ENCODE measurements at places on chromosomes 12 and 14.
A peak's percentile ranks its signal among the peaks of the same experiment; 100 is the strongest.

DNA sequence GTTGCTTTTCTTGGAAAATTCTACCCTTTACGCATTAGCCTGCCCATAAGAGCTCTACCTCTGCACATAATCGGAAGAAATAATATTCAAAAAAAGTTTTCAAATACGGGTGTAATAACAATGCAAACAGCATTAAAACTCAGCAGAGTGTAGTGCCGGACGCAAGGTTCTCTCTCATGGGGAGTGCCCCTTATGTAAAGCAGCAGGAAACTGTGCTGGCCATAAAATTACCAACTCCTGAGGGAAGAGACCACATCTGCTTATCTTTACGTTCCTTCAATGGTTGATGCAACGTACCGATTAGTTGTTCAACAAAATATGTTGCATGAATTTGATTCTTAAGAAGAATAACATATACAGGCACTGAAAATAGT lies 118.7 kb upstream of the TMCC3 start:
- no peak for DNase-seq

- no peak for DNase-seq
Measured at GRCh38 chr14:76461886-76462285, 85.9 kb downstream of the ESRRB start.

DNA sequence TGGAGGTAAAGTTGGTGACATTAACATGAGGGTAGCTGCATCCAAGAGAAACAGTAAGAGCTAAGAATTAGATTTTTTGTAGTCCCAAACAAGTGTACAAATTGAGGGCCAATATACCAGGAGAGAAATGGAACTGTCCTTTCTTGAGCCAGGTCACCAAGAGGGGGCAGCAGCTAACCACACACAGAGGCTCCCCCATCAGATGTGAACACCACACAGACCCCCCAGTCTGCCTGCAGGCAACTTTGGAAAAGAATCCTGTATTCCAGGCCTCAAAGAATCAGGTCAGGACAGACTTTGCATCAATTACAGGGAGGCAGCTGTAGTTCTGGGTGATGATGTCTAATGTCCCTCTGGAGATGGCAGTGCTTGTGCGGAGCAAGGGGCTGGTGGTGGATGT lies 77.9 kb downstream of the SPTB start:
- no peak for DNase-seq

- DNase-seq, result no peak
Measured at GRCh38 chr14:74771399-74771798, 8.3 kb downstream of the YLPM1 start.

GRCh38 chr12:62581288-62582064 lies 114.8 kb downstream of the MON2 start:
- DNase-seq, result no peak

GRCh38 chr14:30069536-30069935 lies 141.9 kb upstream of the PRKD1 start:
- DNase-seq, result no peak

DNA sequence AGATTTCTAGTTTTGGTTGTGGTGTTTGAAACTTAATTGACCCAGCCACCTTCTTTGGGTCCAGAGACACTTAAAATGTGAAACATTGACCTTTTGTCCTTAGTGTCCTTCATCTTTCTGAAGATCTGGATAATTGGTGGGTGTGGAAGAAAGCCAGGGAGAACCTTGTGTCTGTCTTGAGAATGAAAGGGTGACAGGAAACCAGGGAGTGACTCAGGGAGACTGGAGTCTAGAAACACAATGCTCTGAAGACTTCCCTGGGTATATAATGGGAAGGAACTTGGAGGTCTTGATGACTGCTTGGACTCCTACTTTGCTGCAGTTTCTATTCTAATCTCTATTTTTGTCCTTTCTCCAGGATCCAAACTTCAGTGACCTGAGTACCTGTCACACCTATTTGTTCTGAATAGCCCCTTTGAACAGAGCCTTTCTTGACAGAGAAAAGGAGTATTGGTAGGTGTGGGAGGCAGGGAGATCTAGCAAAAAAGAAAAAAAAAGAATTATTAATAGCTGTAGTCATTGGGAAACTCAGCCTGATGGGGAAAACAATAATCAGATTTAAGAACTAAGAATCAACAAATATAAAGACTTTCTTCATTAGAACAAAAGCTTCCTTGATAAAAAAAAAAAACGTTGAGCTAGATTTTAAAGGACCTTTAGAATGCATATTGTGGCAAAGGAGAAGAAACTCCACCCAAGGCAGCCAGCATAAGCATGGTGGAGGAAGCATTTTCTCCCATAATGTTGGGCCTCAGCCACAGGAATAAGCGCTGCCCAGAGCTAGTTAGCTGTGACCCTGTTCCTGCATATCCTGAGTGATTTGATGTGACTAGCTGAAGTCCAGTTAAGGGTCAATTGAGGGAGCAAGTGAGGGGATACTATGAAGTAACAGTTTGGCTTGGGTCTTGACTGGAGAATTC lies 77.9 kb upstream of the HOXC13 start:
- no peak for DNase-seq

- no peak for DNase-seq
Measured at GRCh38 chr12:85405781-85406522, 125.9 kb downstream of the ALX1 start.

GRCh38 chr14:69973846-69974245 lies 94.6 kb downstream of the SMOC1 start:
- DNase-seq, result no peak

DNA sequence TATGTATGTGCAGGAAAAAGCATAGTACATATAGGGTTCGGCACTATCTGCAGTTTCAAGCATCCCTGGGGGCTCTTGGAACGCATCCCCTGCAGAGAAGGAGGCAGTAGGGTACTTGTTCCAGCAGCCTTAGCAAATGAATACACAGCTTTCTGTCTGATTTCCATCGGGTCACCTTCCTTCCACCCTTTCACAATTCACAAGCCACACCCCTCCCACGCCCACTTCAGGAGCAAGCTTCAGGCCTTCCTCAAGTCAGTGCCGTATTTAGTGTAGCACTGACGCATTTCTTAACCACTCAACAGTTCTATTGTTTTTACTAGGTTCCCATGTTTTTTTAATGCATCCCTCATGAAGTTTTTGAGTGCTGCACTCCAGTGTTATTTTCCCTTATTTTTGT lies 64.2 kb downstream of the CLMN start:
- no peak for DNase-seq

DNA sequence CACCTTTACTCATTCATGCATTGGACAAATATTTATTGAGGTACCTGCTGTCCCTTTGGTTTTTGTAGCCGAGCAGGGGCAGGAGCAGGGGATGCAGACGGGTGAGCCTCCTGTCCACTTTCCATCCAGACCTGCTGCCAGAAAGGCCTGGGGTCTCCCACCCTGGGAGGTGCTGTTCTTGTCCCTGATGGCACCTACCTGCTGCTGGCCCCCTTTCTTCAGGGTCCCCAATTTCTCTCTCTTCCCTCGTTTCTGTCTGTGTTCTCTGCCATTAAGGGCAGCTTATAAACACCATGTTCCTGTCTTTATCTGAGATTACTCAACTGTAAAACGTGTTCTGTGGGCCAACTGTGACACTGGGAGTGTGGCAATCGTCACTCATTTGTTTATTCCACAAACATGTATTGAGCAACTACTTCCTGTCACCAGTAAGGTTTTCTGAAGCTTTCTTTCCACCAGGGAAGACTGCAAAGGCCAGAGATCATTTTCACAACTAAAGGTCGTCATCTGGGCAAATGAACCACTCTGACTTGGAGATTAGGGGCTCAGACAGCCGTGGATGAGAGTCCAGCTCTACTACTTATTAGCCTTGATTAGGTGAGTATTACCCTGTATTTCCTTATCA lies at the start of gene HAL:
Gene HAL (minus strand): TSS at position 311 of the 625 bp plus-strand sequence. CDS start 434 bp downstream, outside the sequence.
- DNase-seq, result no peak

- DNase-seq, result no peak
Measured at GRCh38 chr12:49621651-49622500, 1.5 kb upstream of the PRPF40B start.

- peak; percentile 75 for DNase-seq
Measured at GRCh38 chr12:89384050-89384758, 31.9 kb upstream of the DUSP6 start.

DNA sequence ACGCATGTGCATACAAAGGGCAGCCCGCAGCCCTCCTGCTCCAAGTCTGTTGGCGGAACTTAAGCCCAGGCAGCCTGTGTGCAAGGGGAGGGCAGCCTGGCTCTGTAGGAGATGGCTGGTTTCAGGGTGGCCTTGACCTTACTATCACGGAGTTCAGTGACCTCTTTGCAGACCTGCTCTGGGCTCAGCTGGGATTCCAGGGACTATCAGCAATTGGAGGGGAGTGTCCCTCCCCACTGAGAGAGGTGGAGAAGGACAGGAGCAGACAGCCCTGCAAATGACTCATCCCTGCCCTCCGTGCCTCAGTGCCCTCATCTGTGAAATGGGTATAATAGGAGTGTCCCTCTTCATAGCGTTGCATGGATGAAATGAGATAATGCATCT lies 66.2 kb upstream of the DLK1 start:
- DNase-seq, result no peak

GRCh38 chr12:21379218-21379617 lies 6.5 kb downstream of the IAPP start:
- DNase-seq, result no peak

GRCh38 chr14:36493761-36494160 lies 26.3 kb downstream of the NKX2-1 start:
- DNase-seq, result no peak

DNA sequence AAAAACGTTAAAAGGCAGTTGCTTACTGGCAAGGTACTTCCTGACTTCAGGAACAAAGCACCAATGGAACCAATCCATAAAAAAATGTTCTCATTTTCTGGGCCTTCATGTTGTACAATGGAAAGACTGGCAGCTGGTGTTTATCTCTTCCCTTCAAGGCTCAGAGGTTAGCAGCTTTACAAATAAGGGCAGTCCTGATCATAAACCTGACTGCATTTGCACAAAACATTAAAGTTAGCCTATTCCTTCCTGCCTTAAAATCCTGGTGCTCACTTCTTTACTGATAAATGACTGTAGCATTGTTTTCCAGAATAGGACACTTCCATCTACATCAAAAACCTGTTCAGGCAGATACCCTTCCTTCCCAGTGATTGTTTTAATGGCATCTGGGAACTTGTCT lies 19.2 kb downstream of the IL26 start:
- no peak for DNase-seq

DNA sequence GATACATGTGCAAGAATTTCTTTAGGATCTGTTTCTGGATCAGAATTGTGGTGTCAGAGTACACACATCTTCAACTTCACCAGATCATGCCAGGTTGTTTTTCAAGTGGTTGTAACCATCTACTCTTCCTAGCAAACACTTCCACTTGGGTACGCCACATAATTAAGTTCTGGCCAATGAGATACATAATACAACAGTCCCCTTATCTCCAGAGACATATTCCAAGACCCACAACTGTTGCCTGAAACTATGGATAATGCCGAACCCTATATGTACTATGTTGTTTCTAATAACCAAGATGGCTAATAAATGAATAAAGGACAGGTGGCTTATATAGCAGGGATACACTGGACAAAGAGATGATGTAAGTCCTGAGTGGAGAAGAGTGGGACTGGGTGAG lies 2.5 kb upstream of the CHPT1 start:
- DNase-seq, result no peak

DNA sequence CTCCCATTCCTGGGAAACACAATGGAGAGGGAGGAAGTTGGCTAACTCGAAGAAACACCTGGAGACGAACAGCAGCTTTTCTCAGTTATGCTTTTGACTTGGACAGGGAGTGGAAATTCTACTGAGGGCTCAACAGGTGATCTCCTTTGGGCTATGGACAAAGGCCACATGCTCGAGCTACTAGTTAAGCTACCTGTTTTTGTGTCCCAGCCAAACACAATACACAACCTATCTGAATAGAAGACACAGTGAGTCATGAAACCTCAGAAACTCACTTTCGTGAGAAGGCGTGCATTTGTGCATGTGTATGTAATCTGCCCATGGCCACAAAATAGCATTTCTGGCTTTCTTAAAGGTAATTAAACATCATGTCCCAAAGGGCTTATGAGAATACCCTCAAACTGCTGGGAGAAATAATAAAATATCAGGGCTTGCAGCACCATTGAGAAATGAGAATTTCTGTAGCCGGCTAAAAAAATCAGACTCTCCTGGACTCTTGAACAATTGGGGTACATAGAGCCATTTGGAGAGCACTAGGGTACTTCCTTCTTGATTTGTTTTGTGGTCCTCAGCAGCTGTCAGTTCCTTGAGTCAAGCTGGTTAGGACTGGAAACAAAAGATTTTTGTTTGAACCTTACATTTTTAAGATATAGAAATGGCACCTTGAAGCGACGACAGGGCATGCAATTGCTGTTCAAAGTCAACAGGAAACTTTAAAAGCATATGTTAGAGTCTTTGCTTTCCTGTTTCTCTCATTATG lies 85.5 kb upstream of the PTHLH start:
- no peak for DNase-seq

GRCh38 chr12:106019144-106019543 lies 119.6 kb downstream of the NUAK1 start:
- DNase-seq, result no peak

DNA sequence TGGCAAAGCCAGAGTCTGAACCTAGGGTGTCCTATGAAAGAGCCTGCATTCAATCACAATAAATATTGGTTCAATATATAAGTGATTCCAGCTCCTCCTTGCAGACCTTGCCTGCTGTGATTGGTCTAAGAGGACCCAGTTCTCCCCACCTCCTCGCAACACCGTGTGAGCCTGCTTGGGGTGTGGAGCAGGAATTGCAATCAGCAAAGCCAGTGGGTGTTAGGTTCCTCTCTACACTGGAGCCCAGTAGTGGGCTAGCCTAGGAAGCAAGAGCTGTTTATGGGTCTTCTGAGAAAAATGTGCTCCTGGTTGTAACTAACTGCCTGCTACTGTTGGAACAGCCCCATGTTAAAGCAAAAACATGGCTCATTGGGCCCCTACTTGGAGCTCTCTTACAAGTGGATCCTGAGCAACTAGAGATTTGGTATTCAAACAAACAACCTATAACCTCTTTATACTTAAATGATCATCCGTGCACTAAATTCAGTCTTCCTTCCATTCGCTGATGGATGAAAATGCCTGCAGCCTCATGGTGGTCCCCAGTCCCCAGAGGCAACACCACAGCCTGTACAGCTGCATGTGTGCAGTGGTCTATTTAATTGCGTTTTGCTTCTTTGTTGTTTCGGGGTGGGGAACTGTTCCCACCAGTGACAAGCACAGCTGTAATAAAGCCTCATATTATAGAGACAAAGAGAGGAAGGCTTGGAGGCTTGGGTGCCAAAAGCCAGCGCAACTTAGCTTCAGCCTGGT lies 3.7 kb upstream of the SELPLG start:
- DNase-seq, result peak; percentile 36

GRCh38 chr12:2902272-2902880 lies 11.7 kb downstream of the TULP3 start:
- peak; percentile 72 for DNase-seq

GRCh38 chr14:35998303-35998702 lies 172.2 kb downstream of the BRMS1L start:
- no peak for DNase-seq

GRCh38 chr12:10130042-10130441 lies at the start of gene CLEC7A:
Gene CLEC7A (minus strand): TSS chr12:10130199. CDS start chr12:10130082, 117 bp downstream.
- DNase-seq, result no peak

Data from sigmoid colon (tissue), 7 donors.